Right lobe of liver (tissue), 6 donors: ENCODE measurements at places on chromosomes 6 and 20. TPM values are rescaled to one million over a fixed set of nuclear protein-coding genes. Genes with fewer than 3 reads are reported as not detected.
A peak's percentile ranks its signal among the peaks of the same experiment; 100 is the strongest.

PAK5 gene
- total RNA-seq, result 0.07 TPM

- no peaks in the 10 kb centered on the region for H3K4me1 ChIP-seq
- H3K4me3 ChIP-seq, result no peak overlapping the region
- H3K27me3 ChIP-seq, result no peaks in the 10 kb centered on the region
- H3K36me3 ChIP-seq, result no peaks in the 10 kb centered on the region
- no peak for DNase-seq
Observed at GRCh38 chr6:52984247-52984646, 10.8 kb downstream of the GSTA4 start.

HLA-DPB1 gene
- total RNA-seq, result 24.5 TPM

KCNK16 gene
- not detected for total RNA-seq

DEFB119 gene
- total RNA-seq, result not detected

SCGN gene
- 0.78 TPM for total RNA-seq

GRCh38 chr20:23159947-23160318, 73.8 kb upstream of the CD93 start:
- no peak overlapping the region for H3K27ac ChIP-seq
- no peak for DNase-seq
- no peak overlapping the region for H3K4me3 ChIP-seq
- no peaks in the 10 kb centered on the region for H3K4me1 ChIP-seq
- no peaks in the 10 kb centered on the region for H3K36me3 ChIP-seq
- no peaks in the 10 kb centered on the region for H3K27me3 ChIP-seq

GRCh38 chr6:170227521-170227983, 63.3 kb downstream of the DLL1 start:
- no peak overlapping the region for H3K27ac ChIP-seq
- no peaks in the 10 kb centered on the region for H3K4me1 ChIP-seq
- H3K27me3 ChIP-seq, result no peaks in the 10 kb centered on the region
- no peak overlapping the region for H3K4me3 ChIP-seq
- DNase-seq, result peak; percentile 29

DNA sequence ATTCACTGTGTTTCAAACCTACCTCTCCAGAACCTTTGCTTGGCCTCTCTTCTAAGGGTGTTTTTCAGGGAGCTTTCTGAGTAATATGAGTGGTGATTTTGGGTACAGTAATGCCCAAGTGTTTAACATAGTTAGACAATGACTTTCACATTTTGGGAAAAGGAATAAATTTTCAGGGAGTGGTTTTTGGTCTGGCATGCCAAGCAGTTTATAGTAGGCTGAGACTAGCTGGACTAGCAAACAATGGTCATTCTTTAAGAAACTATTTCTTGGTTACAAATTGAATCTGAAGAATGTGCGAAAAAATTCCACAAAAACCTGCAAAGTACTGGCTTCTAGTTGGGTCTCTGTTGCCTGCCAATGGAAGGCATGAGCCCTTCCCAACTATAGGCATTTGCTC, 15.4 kb downstream of the FNDC1 start:
- H3K4me1 ChIP-seq, result no peaks in the 10 kb centered on the region
- H3K27ac ChIP-seq, result no peak overlapping the region
- no peak for DNase-seq
- no peak overlapping the region for H3K4me3 ChIP-seq
- no peaks in the 10 kb centered on the region for H3K27me3 ChIP-seq
- H3K36me3 ChIP-seq, result no peaks in the 10 kb centered on the region

DNA sequence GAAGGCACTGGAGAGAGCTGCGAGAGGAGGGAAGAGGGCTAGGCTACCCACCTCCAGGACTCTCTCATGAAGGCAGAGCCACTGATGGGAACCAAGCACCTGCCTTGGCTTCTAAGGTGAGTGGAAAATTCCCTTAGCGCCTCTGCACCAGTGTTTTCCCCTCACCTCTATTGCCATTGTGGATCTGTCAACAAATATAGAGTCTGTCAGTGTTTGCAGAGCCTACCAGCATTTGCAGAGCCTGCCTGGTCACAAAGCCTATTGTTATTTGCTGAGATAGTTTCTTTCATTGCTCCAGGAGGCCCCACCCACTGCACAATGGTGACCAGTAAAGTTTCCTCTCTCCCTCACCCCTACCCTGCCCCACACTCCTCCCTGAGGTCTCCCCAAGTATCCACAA, 141.9 kb downstream of the MRPL14 start:
- H3K36me3 ChIP-seq, result no peaks in the 10 kb centered on the region
- H3K4me1 ChIP-seq, result no peaks in the 10 kb centered on the region
- no peaks in the 10 kb centered on the region for H3K27me3 ChIP-seq
- H3K4me3 ChIP-seq, result no peak overlapping the region

- DNase-seq, result no peak
- no peaks in the 10 kb centered on the region for H3K36me3 ChIP-seq
- no peaks in the 10 kb centered on the region for H3K4me1 ChIP-seq
- H3K4me3 ChIP-seq, result no peak overlapping the region
- no peak overlapping the region for H3K27ac ChIP-seq
Observed at GRCh38 chr20:17083738-17084137, 143.1 kb upstream of the PCSK2 start.

DNA sequence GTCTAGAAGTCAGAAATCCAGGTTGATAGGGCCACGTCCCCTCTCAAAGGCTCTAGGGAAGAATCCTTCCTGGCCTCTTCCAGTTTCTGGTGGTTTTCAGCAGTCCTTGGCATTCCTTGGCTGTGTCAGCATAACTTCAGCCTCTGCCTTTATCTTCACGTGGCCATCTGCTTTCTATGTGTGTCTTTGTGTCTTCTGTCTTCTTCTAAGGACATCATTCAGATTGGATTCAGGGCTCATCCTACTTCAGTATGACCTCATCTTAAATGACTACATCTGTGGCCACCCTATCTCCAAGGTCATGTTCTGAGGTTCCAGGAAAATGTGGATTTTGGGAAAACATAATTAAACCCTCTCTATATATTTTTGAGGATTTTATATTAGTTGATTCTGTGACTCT, 23.0 kb downstream of the C6orf89 start:
- no peaks in the 10 kb centered on the region for H3K4me1 ChIP-seq
- H3K27ac ChIP-seq, result no peak overlapping the region
- no peaks in the 10 kb centered on the region for H3K36me3 ChIP-seq

SLC35F1 gene
- total RNA-seq, result not detected

XKR7 gene
- not detected for total RNA-seq

EFCAB8 gene
- not detected for total RNA-seq

GRCh38 chr6:31915351-31915750, 12.2 kb upstream of the C2 start:
- no peak overlapping the region for H3K4me3 ChIP-seq
- H3K27me3 ChIP-seq, result no peaks in the 10 kb centered on the region
- H3K36me3 ChIP-seq, result no peaks in the 10 kb centered on the region
